ENCODE measurements at places on chromosomes 4 and X. TPM values are rescaled to one million over a fixed set of nuclear protein-coding genes. Genes with fewer than 3 reads are reported as not detected.
A peak's percentile ranks its signal among the peaks of the same experiment; 100 is the strongest.

RNF128 gene
- 17.5 TPM for total RNA-seq

GABRG1 gene
- total RNA-seq = not detected

TRIM75 gene
- not detected for total RNA-seq

- no peak overlapping the region for H3K27ac ChIP-seq
- no peaks in the 10 kb centered on the region for H3K36me3 ChIP-seq
- DNase-seq = no peak
- no peaks in the 10 kb centered on the region for H3K27me3 ChIP-seq
Measured at GRCh38 chr4:176043838-176044588, 21.6 kb upstream of the WDR17 start.

DNA sequence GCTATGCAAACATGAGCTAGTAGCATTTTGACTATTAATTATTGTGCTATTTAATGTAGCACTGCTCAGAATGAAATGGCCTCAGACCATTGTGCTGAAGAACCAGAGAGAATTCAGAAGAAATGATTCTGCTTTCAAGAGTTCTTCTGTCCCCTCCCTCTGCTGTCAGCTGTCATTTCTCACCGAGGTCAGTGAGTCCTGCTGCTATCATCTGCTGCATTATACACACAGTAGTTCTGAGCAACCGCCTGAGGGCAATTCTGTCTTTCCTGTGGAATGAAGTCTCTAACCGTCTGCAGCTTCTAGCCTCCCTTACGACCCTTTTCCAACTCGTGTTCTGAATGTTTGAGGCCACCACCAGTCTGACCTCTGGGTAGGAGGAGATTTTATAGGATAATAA lies 249.4 kb downstream of the HNRNPD start:
- H3K27me3 ChIP-seq = no peaks in the 10 kb centered on the region
- H3K4me1 ChIP-seq = no peaks in the 10 kb centered on the region
- H3K27ac ChIP-seq = no peak overlapping the region
- H3K36me3 ChIP-seq = no peaks in the 10 kb centered on the region
- no peak overlapping the region for H3K4me3 ChIP-seq
- no peak for DNase-seq

DNA sequence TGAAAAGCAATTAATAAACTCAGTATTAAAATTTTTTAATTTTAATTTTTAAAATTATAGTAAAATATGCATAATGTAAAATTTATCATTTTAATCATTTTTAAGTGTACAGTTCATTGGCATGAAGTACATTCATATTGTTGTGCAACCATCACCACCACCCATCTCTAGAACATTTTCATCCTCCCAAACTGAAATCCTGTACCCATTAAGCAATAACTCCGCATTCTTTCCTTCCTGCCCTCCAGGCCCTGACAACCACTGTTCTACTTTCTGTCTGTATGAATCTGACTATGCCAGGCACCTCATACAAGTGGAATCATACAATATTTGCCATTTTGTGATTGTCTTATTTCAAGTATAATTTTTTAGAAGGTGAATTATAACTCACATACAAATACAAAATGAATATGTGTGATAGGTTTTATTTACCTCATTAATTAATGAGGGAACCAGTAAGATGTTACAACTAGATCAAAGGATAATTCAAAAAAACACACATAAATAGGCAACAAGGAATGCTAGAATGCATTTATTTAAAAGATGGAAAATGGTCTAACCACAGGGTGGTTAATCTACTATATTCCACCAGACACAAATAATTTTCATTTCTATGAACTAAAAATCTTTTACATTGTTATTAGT lies 13.1 kb upstream of the AFF1 start:
- no peaks in the 10 kb centered on the region for H3K27me3 ChIP-seq
- DNase-seq = no peak
- H3K36me3 ChIP-seq = no peaks in the 10 kb centered on the region
- peaks cover 16% of the 10 kb centered on the region for H3K4me1 ChIP-seq

DNA sequence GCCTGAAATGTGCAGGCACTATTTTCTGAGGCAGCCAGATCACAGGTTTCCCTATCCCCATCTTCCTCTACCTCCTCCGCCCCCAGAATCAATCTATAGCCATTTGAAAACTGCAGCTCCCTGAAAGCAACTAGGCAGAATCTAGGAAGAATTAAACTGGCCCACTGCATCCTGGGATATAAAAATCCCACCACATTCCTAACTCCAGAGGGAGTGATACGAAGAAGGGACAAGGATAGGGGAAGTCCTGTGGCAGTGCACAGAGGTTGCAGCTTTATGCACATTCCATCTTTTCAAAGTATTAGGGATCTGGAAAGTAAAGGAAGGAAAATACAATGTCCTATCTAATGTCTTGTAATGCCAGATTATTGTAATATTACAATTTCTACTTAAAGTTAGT lies 18.3 kb upstream of the HERC3 start:
- H3K27me3 ChIP-seq = no peaks in the 10 kb centered on the region
- no peak overlapping the region for H3K27ac ChIP-seq
- peaks cover 3% of the 10 kb centered on the region for H3K4me1 ChIP-seq
- H3K36me3 ChIP-seq = no peaks in the 10 kb centered on the region
- peak; percentile 10 for DNase-seq

GRCh38 chr4:151291485-151291884 lies 14.5 kb downstream of the PRSS48 start:
- no peak overlapping the region for H3K27ac ChIP-seq
- DNase-seq = no peak
- no peaks in the 10 kb centered on the region for H3K27me3 ChIP-seq

GRCh38 chr4:20106921-20107320 lies 144.8 kb upstream of the SLIT2 start:
- no peaks in the 10 kb centered on the region for H3K4me1 ChIP-seq
- H3K27me3 ChIP-seq = no peaks in the 10 kb centered on the region
- H3K27ac ChIP-seq = no peak overlapping the region
- no peaks in the 10 kb centered on the region for H3K36me3 ChIP-seq
- no peak for DNase-seq

GRCh38 chr4:24195991-24196736 lies 306.3 kb upstream of the PPARGC1A start:
- no peaks in the 10 kb centered on the region for H3K27me3 ChIP-seq
- H3K36me3 ChIP-seq = no peaks in the 10 kb centered on the region
- no peak overlapping the region for H3K4me3 ChIP-seq
- H3K27ac ChIP-seq = no peak overlapping the region

DNA sequence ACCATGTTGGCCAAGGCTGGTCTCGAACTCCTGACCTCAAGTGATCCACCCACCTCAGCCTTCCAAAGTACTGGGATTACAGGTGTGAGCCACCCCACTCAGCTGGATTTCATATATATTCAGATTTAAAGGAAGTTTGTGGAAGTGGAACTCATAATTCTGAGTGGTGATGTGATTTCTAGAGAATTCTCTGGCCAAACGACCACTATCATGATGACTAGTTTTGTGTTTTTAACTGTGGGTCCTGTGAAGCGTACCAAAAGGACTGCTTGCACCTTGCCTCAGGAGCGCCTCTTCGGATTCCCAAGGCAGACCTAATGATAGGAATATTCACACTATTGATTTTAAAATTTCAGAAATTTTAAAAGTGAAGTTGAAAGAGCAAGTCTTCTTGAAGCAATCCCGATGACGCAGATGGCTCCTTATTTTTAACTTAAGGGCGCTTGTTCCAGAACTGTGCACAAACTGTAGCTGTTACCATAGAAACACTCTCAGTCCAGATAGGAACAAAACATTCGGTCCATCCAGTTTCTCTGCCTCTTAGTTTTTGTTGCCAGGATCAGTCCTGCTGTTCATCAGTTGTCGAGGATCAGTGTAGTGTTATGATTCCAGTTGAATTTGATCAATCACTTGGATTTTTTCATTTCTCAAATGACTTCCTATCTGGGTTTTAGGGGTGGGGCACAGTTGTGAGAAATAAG lies 51.7 kb upstream of the CLCN4 start:
- no peaks in the 10 kb centered on the region for H3K27me3 ChIP-seq
- H3K36me3 ChIP-seq = no peaks in the 10 kb centered on the region
- no peak for DNase-seq
- H3K4me3 ChIP-seq = no peak overlapping the region
- no peak overlapping the region for H3K27ac ChIP-seq

DNA sequence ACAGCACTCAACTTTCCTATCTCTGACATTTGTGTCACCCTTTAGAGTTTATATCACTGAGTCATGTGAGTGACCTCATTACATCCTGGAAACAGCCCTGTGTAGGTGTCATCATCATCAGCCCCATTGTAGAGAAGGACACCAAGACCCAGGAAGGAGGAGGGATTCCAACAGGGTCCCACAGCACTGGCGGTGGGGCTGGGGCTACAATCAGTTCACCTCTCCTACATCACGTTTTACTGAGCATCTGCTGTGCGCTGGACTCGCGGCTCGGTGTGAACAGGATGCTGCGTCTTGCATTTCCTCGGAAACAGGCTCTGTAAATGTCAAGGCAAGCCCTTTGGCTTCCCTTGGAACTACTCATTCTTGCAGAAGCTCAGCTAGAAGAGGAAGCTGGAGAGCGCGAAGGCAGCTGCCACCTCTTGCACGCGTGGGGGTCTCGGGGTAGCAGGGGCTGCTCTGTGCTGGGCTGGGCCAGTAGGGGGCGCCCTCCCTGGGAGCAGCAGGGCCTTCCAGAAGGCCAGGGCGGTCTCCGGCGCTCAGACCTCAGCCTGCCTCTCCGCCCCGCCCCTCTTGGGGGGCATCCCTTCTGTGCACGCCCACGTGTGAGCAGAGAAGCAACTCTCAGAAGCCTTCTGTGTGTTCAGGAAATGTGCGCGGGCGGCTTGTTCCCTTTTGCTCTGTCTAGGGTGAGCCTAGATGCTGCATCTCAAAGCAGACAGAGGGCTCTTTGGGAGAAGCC lies 29.0 kb downstream of the REELD1 start:
- no peaks in the 10 kb centered on the region for H3K27me3 ChIP-seq
- peaks cover 26% of the 10 kb centered on the region for H3K4me1 ChIP-seq
- H3K4me3 ChIP-seq = no peak overlapping the region

Data from astrocyte (in vitro differentiated cells and primary cell).